ENCODE measurements at places on chromosomes 3 and 15. TPM values are rescaled to one million over a fixed set of nuclear protein-coding genes. Genes with fewer than 3 reads are reported as not detected.

SLC22A14 gene
- not detected for total RNA-seq

DNA sequence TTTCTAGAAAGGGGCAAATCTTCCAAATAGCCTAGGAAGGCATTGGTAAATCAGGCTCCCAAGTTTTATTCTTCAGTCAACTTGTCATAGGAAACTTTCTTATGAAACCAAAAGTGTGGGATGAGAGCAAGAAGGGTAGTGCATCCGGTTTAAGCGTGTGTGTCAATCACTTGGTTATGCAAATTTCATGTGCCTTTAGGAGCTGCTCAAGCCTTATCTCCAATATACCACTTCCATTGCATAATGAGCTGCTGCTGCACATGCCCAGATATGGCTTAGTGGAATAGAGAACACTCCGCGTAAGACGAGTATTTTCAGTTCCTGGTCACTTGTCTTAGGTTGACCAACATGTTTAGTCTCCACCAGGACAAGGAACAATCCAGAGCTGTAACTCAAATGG lies 242.1 kb downstream of the CBLB start:
- no peaks in the 10 kb centered on the region for H3K27me3 ChIP-seq
- H3K4me3 ChIP-seq: no peak overlapping the region
- no peaks in the 10 kb centered on the region for H3K4me1 ChIP-seq
- H3K27ac ChIP-seq: no peak overlapping the region
- no peaks in the 10 kb centered on the region for H3K36me3 ChIP-seq

DNA sequence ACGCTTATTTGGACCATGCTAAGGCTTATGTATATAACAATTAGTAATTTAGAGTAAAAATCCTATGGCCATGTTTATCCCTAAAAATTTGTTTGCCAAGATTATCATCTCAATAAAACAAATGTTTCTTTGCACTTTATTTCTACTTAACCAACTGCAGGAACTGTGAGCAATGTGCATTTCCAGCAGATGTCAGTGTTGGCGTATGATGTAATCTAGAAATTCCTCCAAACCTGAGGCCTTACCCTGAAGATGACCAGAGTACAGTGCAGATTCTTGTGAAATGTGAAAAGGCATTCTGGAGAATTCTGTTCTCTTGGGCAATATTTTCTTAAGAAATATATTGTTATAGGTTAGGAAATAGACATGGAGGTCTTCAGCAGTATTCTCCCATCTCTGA lies 205.9 kb downstream of the MBNL1 start:
- H3K27ac ChIP-seq: no peak overlapping the region
- no peaks in the 10 kb centered on the region for H3K36me3 ChIP-seq
- H3K27me3 ChIP-seq: no peaks in the 10 kb centered on the region
- no peak overlapping the region for H3K4me3 ChIP-seq

PLAAT1 gene
- total RNA-seq: not detected

GPR87 gene
- not detected for total RNA-seq

DNA sequence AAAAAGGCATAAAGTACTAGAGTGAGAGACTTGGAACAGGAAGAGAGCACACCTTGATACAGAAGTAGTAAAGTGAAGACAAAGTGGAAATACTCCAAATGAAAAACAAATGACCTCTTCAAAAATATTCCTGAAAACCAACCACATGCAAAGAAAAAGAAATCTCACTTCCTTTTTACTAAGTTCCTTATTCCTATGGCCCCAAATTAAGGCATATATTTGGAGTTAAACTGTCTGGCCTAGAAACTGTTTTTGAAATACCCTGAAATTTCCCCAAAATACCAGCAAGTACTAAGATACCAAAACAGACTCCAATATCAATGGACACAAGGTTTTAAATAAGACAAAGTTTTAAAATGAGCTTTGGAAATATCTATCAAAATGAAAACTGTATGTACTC lies 58.2 kb downstream of the ZNF148 start:
- no peak overlapping the region for H3K4me3 ChIP-seq
- H3K4me1 ChIP-seq: peaks cover 5% of the 10 kb centered on the region
- H3K36me3 ChIP-seq: no peaks in the 10 kb centered on the region
- no peak for DNase-seq
- no peaks in the 10 kb centered on the region for H3K27me3 ChIP-seq
- H3K27ac ChIP-seq: no peak overlapping the region

GRCh38 chr3:185021256-185021655 lies 131.6 kb downstream of the C3orf70 start:
- no peak for DNase-seq
- no peak overlapping the region for H3K27ac ChIP-seq
- H3K27me3 ChIP-seq: no peaks in the 10 kb centered on the region
- no peak overlapping the region for H3K4me3 ChIP-seq

DNA sequence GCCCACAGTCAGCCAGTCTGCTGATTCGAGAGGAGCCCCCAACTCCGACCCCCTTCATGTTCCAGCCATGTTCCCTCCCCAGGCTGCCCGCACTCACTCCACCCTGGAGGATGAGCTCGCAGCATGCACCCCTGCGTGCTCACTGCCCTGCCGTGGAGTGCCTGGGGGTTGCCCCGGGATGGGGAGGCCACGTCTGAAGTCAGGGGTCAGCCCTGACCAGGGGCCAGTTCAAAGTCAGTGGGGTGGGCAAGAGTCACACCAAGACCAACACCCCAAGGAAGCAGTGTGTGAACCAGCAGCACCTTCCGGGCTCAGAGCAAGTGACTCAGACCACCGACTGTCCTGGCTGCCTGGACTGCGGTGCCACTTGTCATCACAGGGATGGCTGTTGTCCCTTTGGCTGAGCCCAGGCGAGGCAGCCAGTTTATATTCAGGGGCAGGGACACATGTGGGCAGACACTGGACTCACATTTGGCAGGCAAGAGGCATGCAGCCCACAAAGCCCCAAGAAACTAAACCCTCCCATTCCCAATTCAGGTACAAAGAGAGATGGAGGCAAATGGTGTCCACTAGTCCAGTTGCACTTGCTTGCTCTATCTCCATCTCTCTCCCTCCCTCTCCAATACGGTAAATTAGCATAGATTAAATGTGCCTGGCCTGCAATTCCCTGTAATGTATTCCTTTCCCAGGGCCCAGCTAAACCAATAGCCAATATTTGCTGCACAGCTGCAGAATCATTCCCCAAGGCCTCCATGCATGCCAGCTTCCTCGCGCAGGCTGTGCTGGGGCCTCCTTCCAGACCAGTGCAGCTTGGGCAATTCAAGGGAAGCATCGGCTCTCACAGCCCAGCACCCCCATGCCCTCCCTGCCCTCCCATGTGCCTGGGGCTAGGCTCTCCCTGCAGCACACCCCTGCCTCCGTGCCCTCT lies 135.7 kb upstream of the IQSEC1 start:
- no peaks in the 10 kb centered on the region for H3K36me3 ChIP-seq
- H3K27me3 ChIP-seq: no peaks in the 10 kb centered on the region
- no peak overlapping the region for H3K27ac ChIP-seq
- H3K4me3 ChIP-seq: no peak overlapping the region

SCN5A gene
- total RNA-seq: 0.26 TPM

GRCh38 chr3:55013145-55013925 lies 85.5 kb upstream of the LRTM1 start:
- no peak for DNase-seq
- H3K27me3 ChIP-seq: no peaks in the 10 kb centered on the region
- no peaks in the 10 kb centered on the region for H3K36me3 ChIP-seq
- no peaks in the 10 kb centered on the region for H3K4me1 ChIP-seq

GRCh38 chr3:16066975-16067374 lies 107.5 kb upstream of the GALNT15 start:
- H3K36me3 ChIP-seq: no peaks in the 10 kb centered on the region
- DNase-seq: no peak
- no peak overlapping the region for H3K4me3 ChIP-seq
- no peaks in the 10 kb centered on the region for H3K27me3 ChIP-seq

DNA sequence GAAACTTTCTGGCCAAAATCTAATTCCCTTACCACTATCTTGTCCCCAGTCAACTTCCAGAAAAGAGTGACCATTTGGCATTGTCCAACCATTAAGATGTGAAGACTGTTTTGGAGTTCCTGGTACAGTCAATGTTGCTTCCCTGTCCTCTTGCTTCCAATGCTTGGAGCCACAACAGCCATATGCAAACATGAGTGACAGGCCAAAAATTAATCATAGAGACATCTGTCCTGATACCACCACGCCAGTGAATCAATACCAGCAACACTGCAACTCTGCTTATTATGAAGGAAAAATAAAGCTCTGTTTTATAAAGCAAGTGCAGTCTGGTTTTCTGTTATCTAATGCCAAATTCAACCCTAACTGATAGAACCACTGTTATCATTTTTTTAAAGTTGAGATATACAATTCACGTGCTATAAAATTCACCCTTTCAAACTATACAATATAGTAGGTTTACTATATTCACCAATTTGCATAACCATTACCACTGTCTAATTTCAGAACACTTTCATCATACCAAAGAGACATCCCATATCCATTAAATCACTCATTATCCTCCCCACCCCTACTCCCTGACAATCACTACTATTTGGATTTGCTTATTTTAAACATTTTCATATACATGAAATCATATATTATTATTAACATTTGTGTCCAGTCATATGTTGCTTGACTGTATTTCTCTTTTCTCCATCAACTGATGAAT lies 76.9 kb downstream of the STAG1 start:
- H3K4me3 ChIP-seq: no peak overlapping the region
- peaks cover 27% of the 10 kb centered on the region for H3K4me1 ChIP-seq
- no peak for DNase-seq
- H3K27me3 ChIP-seq: no peaks in the 10 kb centered on the region
- H3K27ac ChIP-seq: no peak overlapping the region

DNA sequence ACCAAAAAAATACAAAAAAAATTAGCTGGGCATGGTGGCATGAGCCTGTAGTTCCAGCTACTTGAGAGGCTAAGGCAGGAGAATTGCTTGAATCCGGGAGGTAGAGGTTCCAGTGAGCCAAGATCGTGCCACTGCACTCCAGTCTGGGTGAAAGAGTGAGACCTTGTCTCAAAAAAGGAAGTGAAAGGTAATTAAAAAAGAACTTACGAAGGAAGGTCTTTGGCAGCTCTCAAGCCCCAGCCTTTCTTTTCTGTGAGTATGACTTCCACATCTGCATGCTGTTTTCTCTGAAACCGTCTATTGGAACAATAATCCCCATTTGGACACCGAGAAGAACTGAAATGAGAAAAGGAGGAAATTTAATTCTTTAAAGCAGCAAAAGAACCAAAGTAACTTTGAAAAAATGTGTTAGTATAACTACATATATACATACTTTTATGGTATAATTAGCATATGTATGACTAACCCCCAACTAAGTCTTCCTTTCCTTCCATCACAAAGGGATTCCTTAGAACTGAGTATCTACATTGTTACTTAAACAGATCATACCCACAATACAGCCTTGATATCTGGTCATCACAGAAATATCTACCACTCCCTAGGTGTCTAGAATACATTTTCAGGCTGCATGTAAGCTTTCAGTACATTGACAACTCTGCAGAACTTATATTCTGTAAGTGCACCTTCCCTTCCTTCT lies 50.1 kb downstream of the SETD2 start:
- peaks cover 5% of the 10 kb centered on the region for H3K36me3 ChIP-seq
- no peak for DNase-seq
- H3K27ac ChIP-seq: no peak overlapping the region
- H3K4me1 ChIP-seq: no peaks in the 10 kb centered on the region
- no peak overlapping the region for H3K4me3 ChIP-seq

MED12L gene
- total RNA-seq: 0.56 TPM

DNA sequence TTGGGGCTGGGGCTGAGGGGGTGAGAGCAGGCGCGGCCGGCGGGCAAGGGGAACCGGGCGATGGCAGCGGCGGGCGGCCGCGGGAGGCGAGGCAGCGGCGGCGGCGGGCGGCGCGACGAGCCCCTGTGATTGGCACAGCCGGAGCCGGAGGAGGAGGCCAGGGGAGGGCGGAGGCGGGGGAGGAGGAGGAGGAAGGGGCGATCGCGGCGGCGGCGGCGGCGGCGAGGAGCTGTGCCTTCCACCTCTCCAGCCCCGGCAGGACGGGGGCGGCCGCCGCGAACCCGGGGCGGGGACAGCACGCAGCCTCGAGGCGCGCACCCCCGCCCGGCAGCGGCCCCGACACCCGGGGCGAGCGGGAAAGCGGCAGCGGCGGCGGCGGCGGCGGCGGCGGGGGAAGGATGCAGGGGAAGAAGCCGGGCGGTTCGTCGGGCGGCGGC lies at the start of gene SLCO3A1:
Gene SLCO3A1, plus strand, starts transcription at position 198 of the 437 bp plus-strand sequence.
- H3K36me3 ChIP-seq: no peaks in the 10 kb centered on the region
- H3K4me1 ChIP-seq: no peaks in the 10 kb centered on the region
- H3K27me3 ChIP-seq: no peaks in the 10 kb centered on the region

SERPINI2 gene
- total RNA-seq: 444 TPM

GRCh38 chr3:60841355-60841754 lies 409.9 kb downstream of the FHIT start:
- H3K36me3 ChIP-seq: no peaks in the 10 kb centered on the region
- no peaks in the 10 kb centered on the region for H3K27me3 ChIP-seq

GRCh38 chr3:48553361-48553760 lies 3.2 kb downstream of the PFKFB4 start:
- peak overlapping the region; percentile 73 for H3K27ac ChIP-seq
- no peaks in the 10 kb centered on the region for H3K36me3 ChIP-seq
- no peak overlapping the region for H3K4me3 ChIP-seq
- H3K4me1 ChIP-seq: peaks cover 38% of the 10 kb centered on the region

DNA sequence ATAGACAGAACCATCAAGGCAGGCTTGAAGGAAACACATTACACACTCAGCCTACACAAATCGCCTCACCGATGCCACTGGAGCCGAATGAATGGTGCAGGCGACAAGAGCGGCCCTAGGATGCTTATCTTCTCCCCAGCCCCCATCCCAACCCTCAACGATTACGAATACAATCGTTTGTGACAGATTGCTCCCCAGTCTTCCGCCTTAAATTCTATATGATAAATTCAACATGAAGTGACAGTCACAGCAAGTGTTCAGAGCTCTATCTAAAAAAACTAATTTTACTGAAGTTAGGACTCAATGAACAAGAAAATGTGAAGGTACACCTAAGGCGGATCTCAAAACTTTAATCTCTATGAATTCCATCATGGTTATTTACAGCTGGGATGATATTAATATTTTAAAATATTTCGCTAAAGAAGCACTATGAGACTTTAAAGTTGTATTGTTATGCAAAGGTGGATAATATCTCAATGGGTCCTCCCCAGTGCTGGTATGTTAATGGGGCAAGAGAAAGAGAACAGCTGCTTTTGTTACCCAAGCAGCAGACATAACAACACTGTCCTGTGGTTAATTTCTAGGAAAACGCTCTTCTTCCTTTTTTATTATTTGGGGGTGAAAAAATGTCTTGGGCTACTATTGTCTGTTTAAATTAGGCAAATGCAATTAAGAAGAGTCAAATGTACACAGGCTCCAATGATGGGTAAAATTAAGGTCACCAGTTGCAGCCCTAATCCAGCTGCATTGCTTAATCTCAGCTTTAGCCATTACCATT lies 147.6 kb upstream of the NR2F2 start:
- H3K27me3 ChIP-seq: no peaks in the 10 kb centered on the region
- no peak for DNase-seq
- H3K4me1 ChIP-seq: peaks cover 9% of the 10 kb centered on the region
- H3K27ac ChIP-seq: peak overlapping the region; percentile 60
- H3K36me3 ChIP-seq: no peaks in the 10 kb centered on the region
